Frontal cortex (tissue), 4 donors: ENCODE measurements at places on chromosomes 1 and 21. TPM values are rescaled to one million over a fixed set of nuclear protein-coding genes. Genes with fewer than 3 reads are reported as not detected.
A peak's percentile ranks its signal among the peaks of the same experiment; 100 is the strongest.

- no peak for DNase-seq
These were observed 457.2 kb upstream of the ADAMTS5 start for GRCh38 chr21:27423906-27424595.

DNA sequence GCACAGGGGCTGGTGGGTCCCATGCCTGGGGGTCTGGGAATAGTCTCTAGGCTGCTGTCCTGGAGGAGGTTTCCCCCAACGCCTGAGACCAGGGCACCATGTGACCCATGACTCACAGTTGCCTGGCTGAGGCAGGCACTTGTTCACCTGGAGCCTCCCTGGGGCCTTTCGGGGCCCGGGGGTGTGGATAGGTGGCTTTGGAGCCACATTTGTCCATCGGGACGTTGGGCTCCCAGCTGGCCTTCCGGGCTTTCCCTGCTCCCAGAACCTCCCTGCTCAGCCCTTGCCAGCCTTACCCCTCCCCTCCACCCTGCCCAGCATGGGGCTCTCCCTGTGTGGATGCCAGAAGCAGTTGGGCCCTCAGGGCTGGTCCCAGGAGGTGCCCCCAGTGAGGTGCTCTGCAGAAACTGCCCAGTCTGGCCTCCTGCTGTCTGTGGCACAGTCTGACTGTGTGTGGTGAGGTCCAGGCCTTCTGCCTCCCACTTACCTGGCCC lies 14.2 kb downstream of the COL6A1 start:
- no peak for DNase-seq

DNA sequence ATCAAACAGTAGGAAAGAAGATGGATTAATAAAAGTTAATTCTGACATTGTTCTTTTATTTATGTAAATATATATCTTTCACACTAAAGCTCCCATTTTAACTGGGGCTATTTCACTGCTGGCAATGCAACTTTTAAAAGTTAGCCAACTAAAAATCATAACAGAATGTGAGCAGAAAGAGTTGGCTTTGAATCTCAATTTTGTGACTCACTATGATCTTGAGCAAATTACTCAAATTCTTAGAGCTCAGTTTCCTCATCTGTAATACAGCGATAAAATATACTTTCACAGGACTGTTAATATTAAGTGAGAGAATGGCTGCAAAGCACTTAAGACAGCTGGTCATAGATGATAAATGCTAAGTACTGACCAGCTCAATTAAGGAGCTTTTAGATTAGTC lies 10.8 kb downstream of the EFCAB14 start:
- no peak for DNase-seq

- no peak for DNase-seq
These were observed 29.0 kb downstream of the ATP2B4 start for GRCh38 chr1:203655671-203656070.

DNA sequence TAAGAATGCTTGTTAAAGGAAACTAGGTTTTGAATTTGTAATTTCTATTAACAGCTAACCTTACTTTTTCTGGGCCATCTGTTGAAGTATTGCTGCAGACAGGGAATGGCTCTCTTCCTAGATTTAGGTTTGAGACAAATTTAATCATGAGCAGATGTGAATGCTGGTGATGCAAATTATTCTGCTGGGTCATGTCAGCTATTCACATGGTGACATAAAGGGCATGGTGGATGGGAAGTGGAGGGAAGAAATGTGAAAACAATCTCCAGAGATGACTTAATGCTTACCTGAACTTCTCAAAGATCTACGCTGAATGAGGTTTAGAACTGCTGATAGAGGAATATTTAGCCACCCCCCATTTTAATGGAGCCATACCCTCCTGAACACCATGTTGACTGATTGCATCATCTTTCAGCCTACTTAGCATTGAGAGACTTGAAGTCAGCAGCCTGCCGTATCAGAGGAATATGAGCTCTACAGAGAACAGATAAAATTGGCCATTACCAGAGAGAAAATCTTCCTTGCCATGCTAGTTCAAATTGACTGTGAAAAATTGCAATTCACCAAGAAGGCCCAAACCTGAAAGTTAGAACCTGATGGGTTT lies 138.8 kb downstream of the HHAT start:
- no peak for DNase-seq

- DNase-seq = peak; percentile 56
These were observed 19.5 kb downstream of the TEX35 start for GRCh38 chr1:178532392-178532791.

DNA sequence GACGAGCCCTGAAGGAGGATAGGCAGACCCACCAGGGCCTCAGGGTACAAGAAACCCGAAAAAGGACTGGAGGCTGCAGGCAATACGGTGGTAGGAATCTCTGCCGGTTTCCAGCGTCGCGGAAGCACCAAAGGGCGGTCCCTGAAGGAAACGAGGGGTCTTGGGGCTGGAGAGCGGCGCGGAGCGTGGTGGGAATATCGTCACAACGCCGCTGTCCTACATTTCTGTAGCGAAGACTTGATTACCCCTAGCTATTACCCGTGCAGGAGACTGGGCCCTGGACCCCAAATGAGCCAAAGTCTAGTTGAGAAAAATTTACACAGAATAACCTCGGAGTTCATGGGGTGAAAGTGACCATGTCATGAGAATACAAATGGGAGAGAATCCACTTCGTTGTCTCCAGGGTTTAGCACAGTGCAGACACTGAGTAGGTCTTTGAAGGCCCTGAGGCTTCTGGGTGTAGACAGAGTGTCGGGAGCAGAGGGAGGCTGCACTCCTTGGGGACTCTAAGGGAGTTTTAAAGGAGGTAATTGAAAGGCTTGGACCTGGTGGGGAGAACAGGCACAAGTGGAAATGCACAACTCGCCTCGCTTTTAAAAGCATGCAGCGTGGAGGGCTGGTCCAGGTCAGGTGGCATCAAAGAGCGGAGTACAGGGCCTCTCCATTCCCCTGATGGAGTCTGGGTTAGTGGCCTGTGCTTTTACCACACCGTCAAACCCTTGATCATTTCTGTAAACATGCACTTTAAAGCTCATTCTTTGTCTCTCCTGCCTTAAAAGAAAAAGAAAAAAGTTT lies 1.5 kb downstream of the ATP1A1 start:
- DNase-seq = no peak

DNA sequence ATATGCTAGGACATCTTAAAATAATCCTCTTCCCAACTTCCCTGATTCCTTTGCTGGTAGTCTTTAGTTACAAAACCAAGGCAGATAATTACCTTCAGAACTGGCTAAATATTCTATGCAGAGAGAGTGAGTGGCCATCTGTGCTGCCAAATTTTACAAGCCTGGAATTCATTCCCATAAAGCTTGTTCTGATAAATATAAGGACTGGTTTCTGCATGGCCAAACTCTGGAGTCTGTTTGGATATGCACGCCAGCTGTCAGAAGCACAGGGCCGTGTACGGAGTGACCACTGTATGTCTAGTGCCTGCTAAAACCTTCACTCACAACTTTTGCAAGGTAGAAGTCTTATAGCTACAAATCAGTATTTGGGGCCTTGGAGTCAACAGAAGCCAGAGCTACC lies 66.5 kb upstream of the RAVER2 start:
- DNase-seq = no peak

GRCh38 chr1:224767031-224767430 lies 150.9 kb downstream of the CNIH3 start:
- no peak for DNase-seq

DNA sequence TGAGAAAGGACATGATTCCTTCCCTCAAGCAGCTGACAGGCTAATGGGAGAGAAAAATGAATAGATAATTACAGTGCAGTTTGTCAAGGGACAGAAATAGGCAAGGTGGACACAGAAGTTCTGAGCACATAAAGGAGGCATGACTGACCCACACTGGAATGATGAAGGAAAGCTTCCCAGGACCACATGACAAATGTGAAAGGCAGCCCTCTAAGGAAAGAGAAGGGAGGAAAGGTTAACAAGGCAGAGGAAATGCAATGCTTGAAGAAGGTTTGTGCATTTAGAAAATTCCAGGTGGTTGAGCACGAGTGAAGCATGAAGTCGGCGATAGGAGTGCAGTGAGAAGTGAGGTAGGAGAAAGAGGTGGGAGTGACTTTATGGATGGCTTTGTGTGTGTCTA lies 37.4 kb downstream of the LAMC2 start:
- DNase-seq = no peak

Gene MIS18A
- total RNA-seq = 6.9 TPM

Gene FRRS1
- total RNA-seq = 2.4 TPM

Gene NBPF10
- total RNA-seq = 0.41 TPM

Gene C1orf94
- under 0.01 TPM for total RNA-seq

Gene CNR2
- not detected for total RNA-seq

Gene AADACL4
- not detected for total RNA-seq
